ENCODE measurements at places on chromosomes 4 and X. TPM values are rescaled to one million over a fixed set of nuclear protein-coding genes. Genes with fewer than 3 reads are reported as not detected.

- no peaks in the 10 kb centered on the region for H3K4me1 ChIP-seq
- no peaks in the 10 kb centered on the region for H3K27me3 ChIP-seq
These were observed 99.7 kb downstream of the NPNT start for GRCh38 chr4:105994841-105995501.

- no peak for DNase-seq
- no peaks in the 10 kb centered on the region for H3K27me3 ChIP-seq
These were observed 30.6 kb downstream of the ANK2 start for GRCh38 chr4:113080050-113080449.

DNA sequence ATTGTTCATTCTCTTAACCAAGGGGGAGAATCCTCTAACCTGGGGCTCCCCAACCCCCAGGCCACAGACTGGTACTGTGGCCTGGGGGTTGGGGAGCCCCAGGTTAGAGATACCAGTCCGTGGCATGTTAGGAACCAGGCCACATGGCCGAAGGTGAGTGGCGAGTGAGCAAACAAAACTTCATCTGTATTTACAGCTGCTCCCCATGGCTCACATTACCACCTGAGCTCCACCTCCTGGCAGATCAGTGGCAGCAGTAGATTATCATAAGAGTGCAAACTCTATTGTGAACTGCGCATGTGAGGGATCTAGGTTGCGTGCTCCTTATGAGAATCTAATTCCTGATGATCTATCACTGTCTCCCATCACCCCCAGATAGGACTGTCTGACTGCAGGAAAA, 957.2 kb upstream of the PRKX start:
- no peak for DNase-seq
- no peak overlapping the region for H3K27ac ChIP-seq
- H3K4me1 ChIP-seq = no peaks in the 10 kb centered on the region
- no peak overlapping the region for H3K4me3 ChIP-seq
- H3K27me3 ChIP-seq = no peaks in the 10 kb centered on the region
- H3K36me3 ChIP-seq = no peaks in the 10 kb centered on the region

DNA sequence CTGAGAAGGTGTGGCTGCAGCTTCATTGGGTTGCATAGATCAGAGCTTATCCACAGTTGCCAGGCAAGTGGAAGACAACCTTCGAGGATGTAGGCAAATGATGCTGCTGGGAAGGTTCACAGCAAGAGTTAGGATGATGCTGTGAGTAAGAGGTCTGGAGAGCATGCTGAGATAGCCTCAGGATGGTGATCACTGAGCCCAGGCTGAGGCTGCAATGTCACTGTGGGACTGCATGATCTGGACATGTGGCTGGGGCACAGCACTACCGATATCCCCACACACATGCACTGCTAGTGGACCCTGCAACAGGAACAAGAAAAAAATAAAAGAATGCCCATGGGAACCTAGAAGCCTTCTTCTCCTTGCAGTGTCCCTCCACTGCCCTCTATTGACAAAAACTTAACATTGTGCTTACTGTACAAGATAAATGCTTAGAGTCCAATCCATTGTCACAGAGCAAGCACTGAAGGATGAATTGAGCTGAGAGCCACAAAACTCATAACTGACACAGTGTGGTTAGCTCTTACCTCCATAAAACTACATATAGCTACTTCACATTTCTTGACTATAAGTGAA, 105.6 kb downstream of the CNKSR2 start:
- H3K27me3 ChIP-seq = no peaks in the 10 kb centered on the region
- no peaks in the 10 kb centered on the region for H3K36me3 ChIP-seq
- H3K27ac ChIP-seq = no peak overlapping the region
- no peak overlapping the region for H3K4me3 ChIP-seq
- DNase-seq = peak; percentile 33

- H3K4me1 ChIP-seq = peaks cover 14% of the 10 kb centered on the region
- no peak for DNase-seq
- H3K4me3 ChIP-seq = no peak overlapping the region
- H3K27ac ChIP-seq = no peak overlapping the region
- no peaks in the 10 kb centered on the region for H3K27me3 ChIP-seq
These were observed 38.4 kb downstream of the METAP1 start for GRCh38 chr4:99033956-99034355.

DNA sequence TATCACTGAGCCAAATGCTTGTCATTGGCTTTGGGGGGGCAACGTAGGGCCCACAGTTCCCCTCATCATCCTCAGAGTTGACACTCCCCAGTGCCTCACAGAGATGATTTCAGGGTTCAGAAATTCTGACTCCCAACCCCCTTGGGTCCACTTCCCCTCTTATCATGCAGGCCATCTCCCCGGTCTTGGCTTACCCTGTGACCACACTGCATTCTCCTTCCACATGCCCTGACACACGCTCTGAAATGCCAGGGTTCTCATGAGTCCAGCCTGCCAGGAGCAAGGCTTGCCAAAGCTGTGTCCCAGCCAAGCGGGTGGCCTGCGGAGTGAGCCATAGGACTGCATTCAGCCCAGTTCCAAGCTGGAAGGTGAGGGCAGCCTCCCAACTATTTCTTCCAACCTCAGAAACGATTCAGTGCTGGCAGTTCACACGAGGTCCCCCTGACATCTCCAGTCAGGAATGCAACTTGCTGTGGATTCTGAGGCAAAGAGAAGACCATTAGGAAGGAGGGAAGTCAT, 101.2 kb downstream of the SMIM20 start:
- H3K4me3 ChIP-seq = no peak overlapping the region
- no peaks in the 10 kb centered on the region for H3K36me3 ChIP-seq
- H3K27ac ChIP-seq = no peak overlapping the region
- no peaks in the 10 kb centered on the region for H3K27me3 ChIP-seq
- no peak for DNase-seq

Gene HELT
- total RNA-seq = not detected

Gene SPIN2B
- 16.6 TPM for total RNA-seq

Gene PNMA5
- 0.28 TPM for total RNA-seq

Gene UCP1
- not detected for total RNA-seq

Measured in CD4-positive, alpha-beta memory T cell (primary cell).